ENCODE measurements at places on chromosomes 2 and 18.
A peak's percentile ranks its signal among the peaks of the same experiment; 100 is the strongest.

- no peak for DNase-seq
These were observed 41.3 kb upstream of the MRPL33 start for GRCh38 chr2:27730261-27730662.

- no peak for DNase-seq
These were observed 132.7 kb downstream of the EVA1A start for GRCh38 chr2:75428060-75428459.

DNA sequence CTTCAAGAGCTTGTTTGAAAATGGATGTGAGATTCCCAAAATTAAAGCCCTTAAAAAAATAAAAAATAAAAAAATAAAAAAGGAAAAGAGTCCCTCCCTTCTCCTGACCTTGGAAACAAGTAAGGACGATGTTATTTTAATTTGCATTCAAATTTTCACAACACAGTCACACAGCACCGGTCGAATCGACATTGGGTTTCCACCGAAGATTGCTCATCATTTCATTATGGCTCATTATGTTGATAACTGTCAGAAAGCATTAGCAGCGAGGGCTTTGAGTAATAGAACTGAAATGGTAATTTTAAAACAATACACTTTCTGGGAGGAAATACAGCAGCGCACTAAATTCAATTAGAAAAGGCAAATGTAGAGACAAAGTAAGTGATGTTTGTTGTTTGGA, 78.7 kb downstream of the EPHA4 start:
- DNase-seq: no peak

- peak; percentile 44 for DNase-seq
These were observed 6.3 kb downstream of the ANKRD53 start for GRCh38 chr2:70984576-70985282.

- DNase-seq: no peak
These were observed 196.3 kb upstream of the PKDCC start for GRCh38 chr2:41851554-41851953.

DNA sequence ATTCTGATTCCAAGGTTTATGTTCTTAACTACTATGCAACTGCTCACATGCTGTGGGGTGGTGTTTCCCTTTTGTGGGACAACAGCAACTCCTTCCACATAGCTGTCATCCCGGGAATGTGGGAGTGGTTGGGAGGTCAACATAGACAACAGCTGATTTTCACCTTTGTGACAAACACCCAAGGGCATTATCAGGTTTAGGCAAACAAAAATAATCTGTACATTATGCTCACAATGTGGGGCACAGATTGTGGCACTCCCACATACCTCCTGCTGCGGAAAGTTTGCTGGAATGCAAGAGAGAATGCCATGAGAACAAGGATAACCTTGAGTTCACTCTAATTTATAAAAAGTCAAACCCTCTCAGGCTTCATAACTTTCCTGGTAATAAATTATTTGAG, 582.6 kb downstream of the CNTNAP5 start:
- no peak for DNase-seq

DNA sequence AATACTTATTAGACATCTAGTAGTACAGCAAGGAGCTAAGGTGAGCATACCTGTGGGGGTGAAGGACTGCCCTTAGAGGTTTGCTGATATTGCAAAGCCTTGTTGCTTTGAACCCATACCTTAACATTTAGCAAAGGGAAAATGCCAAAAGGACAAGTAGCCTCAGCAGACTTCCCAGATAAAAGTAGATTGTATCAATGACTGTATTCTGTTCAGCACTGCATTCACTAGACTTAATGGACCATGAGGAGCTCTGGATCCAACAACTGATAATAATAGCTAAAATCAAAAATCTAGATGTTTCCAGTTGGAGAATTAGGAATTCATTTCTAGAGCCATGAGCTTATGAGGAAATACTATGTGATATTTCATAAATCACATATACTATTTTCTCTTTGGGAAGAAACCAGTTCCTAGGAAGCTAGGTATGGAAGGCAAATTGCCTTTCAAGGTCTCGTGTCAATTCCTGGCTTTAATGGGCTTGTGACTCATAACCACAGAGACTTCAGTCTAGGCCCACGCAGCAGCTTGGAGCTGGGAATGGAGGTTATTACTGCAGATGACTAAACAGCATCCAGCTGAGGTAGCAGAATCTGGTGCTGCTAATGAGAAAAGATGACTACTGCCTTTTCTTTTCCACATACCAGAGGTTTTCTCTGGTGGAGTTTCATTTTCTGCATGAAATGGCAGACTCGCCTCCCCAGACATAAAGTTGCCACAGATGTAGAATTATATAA, 191.2 kb upstream of the NABP1 start:
- no peak for DNase-seq

DNA sequence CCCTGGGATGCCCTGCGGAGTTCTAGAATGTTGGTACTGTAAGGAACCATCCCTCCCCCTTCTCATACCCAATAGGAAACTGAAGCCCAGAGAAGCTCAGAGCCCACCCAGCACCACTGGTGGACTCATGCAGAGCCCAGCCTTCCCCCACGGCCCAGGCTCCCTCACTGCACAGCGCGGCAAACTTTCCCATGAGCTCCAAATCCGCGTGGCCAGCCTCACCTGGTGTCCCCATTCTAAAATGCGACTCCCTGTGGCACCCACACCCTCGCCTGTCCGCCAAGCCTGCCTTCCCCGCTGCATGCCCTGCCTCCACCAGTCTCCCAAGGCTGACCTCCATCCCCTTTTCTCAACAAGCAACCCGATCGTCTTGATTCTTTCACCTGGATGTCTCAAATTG, 51.1 kb downstream of the PTGR3 start:
- DNase-seq: no peak

DNA sequence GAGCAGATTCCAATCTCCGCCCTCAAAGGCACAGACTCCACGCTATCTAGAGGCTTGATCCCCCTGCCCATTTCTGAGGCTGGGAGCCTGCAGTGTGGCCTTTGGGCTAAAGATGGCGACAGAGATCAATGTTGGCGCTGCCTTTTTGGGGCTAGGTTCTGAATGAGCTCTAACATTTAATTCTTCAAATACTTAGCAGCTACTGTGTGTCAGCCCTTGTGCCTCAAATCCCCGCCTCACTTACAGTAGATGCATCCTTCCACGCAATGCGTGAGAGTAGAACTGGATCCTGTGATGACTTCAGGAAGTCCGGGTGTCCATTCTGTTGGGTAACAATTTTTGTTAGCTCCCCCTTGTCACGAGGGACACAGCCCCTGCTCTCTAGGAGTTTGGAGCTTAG, 12.4 kb downstream of the IL1F10 start:
- DNase-seq: peak; percentile 30

GRCh38 chr2:109226128-109226527, 97.1 kb downstream of the SH3RF3 start:
- no peak for DNase-seq

DNA sequence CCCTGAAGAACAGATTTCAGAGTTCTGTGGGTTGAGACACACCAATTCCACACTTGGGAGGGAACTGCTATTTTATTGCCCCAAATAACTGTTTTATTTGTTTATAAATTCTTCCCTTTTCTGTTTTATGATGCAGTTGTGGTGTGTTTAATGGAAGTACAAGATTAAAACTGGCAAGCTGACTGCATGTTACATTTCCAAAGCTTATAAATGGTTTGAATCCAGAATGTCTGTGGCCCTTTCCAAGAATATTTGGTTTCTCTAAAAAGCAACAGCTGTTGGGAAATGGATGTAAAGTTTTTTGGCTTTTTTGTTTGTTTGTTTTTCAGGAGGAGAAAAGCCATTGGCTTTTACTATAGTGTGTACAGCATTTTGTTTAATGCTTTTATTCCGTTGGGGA, 234.5 kb downstream of the MTX2 start:
- no peak for DNase-seq

DNA sequence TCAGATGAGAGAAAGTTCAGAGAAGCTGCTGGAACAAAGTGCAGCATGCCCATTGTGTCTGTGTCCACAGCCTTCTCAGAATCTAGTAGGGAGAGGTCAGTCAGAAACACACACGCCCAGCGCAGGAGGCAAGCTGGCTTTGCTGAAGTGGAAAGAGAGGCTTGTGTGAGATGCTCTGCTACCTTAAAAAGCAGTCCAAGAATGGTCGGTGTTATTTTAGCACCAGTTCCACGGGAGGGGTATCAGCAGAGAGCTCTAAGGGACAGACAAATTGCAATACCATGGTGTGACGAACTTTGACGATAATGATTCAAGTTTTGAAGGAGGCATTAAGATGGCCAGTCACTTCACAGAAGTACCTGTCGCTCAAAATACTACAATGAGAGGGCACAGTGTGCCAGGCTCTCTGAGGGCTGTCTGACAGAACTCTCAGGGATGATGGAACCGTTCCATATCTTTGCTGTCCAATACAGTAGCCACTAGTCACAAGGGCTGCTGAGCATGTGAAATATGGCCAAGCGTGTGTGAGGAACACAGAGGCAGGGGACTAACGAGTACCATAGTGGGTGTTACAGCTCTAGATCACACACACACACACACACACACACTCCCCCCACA, 237.5 kb upstream of the TMEM200C start:
- no peak for DNase-seq

DNA sequence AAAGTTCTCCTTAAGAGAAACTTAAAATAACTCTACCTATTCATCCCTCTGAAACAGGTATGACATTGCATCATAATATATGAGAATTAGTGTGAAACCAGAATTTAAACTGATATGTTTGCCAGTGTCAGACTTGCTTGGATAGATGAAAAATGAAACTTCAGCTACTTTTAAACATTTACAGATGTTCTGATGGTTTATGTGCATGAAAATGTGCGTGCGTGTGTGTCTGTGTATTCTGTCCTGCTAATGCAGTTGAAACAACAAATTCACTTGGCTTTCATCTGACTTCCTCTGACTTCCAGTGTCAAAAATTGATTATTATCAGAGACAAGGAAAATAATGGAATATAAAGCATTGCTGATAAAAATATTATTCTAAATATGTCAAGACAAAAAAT, 719.4 kb downstream of the LRP1B start:
- DNase-seq: no peak

GRCh38 chr2:61640406-61640805, 102.2 kb upstream of the XPO1 start:
- no peak for DNase-seq

GRCh38 chr2:26430826-26431225, 29.1 kb downstream of the DRC1 start:
- DNase-seq: no peak

GRCh38 chr18:35467624-35468016, 30.1 kb downstream of the INO80C start:
- DNase-seq: no peak

GRCh38 chr2:188326669-188327301, 35.1 kb downstream of the GULP1 start:
- no peak for DNase-seq

DNA sequence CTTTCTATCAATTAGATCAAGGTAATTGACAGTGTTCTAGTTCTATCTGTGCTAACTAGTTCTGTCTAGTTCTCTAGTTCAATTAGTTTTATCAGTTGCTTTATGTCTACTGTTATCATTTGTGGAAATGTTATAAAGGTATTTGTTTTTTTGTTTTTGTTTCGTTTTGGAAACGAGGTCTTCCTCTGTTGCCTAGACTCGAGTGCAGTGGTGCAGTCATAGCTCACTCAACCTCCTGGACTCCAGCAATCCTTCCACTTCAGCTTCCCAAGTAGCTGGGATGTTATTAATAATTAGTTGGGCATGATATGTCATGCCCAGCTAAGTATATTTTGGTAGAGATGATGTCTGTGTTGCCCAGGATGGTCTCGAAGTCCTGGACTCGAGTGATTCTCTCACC, 1682.8 kb upstream of the LRRTM1 start:
- DNase-seq: no peak

DNA sequence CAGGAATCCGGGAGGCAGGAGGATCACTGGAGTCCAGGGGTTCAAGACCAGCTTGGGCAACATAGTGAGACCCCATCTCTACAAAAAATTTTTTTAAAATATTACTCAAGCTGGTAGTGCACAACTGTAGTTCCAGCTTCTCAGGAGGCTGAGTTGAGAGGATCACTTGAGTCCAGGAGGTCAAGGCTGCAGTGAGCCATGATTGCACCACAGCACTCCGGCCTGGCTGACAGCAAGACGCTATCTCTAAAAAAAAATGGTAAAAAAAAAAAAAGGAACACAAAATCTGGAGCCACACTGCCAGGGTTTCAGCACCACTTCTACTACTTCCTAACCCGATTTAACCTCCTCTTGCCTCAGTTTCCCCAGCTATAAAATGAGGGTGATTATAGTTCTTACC, 57.0 kb downstream of the STEAP3 start:
- no peak for DNase-seq

- DNase-seq: no peak
These were observed 51.7 kb upstream of the OTX1 start for GRCh38 chr2:62998949-62999348.

- DNase-seq: no peak
These were observed 28.9 kb downstream of the RAB31 start for GRCh38 chr18:9737006-9737405.

GRCh38 chr2:55923091-55923981, at the start of gene EFEMP1:
Gene EFEMP1, minus strand, starts transcription at chr2:55923782. Its CDS starts 1,342 bp downstream, at chr2:55922440.
- no peak for DNase-seq

- DNase-seq: no peak
These were observed 49.9 kb upstream of the RTN4 start for GRCh38 chr2:55099878-55100820.

- no peak for DNase-seq
These were observed 1.4 kb downstream of the TTC39C start for GRCh38 chr18:24015639-24016631.

- DNase-seq: no peak
These were observed 10.6 kb upstream of the ANXA4 start for GRCh38 chr2:69731147-69731970.

DNA sequence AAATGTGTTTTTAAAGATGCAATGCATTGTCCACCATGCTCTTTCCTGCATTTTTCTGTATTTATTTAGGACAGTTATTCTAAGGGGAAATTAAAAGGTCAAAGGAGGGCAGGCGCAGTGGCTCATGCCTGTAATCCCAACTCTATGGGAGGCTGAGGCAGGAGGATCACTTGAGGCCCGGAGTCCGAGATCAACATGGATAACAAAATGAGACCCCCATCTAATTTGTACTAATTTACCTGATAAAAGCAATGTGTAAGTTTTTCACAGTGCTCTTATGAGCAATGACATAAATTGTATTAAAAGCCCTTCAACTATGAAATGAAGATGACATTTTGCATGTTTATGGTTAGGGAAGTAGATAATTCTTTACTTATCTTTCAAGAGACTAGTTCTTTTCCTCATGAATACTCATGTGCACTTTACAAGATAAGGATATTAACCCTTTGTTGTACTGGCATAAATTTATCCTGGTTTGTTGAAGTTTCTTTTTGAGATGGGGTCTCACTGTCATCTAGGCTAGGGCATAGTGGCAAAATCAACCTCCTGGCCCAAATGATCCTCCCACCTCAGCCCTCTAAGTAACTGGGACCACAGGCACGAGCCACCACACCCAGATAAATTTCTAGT, 9.7 kb downstream of the HSBP1L1 start:
- DNase-seq: no peak

- DNase-seq: no peak
These were observed 79.7 kb downstream of the ZDBF2 start for GRCh38 chr2:206354129-206354528.

Measured in stimulated activated CD4-positive, alpha-beta T cell treated with anti-CD3 and anti-CD28 coated beads, Interleukin-1b, Interleukin-23, amount 100 ng/mL, for 1 hour (primary cell).